ENCODE measurements at places on chromosomes 6 and 20.

- no peak for DNase-seq
Observed at GRCh38 chr20:16115911-16116552, 457.2 kb downstream of the KIF16B start.

DNA sequence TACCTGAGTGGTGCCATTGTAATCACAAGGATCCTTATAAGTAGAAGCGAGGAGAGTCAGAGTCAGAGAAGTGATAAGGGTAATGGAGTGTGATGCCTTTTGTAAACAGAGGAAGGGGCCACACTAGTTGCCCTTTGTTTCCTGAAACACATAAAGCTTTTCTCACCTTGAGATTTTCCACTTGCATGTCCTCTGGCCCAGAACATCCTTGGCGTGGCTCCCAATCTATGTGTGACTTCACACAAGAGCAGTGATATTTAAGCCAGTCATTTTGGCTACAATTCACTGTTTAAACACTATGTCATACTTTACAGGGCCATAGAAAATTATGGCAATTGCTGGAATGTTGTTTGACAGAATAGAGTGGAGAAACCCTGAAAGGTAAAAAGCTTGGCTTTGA lies 121.2 kb upstream of the BTN3A2 start:
- no peak for DNase-seq

- no peak for DNase-seq
Observed at GRCh38 chr6:123745895-123746294, 57.8 kb upstream of the NKAIN2 start.

DNA sequence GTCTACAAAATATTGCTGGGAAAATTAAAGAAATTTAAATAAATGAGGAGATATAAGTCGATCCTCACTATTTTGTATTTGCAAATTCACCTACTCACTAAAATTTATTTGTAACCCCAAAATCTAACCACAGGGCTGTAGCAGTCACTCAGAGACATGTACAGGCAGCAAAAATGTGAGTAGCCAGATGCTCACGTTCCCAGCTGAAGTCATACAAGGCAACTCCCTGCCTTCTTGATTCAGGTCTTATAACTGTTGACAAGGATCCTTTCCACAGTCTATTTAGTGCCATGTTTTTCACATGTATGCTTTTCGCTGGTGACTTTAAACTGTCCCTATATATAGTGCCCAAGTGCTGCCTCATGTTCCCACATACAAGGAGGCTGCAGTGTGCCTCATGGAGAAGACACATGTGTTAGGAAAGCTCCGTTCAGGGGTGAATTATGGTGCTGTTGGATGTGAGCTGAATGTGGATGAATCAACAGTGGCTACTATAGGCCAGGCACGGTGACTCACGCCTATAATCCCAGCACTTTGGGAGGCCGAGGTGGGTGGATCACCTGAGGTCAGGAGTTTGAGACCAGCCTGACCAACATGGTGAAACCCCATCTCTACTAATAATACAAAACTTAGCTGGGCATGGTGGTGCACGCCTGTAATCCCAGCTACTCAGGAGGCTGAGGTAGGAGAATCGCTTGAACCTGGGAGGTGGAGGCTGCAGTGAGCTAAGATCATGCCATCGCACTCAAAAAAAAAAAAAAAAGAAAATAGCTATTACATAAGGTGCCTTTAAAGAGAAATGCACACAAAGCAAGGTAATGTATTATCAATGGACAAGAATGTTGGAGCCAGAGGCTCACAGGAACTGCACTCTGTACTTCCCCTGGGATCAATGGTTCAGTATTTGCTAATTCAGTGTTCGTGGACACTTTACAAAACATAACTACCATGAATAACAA lies 55.3 kb downstream of the STK35 start:
- DNase-seq, result no peak

GRCh38 chr6:97322811-97323210 lies 39.8 kb upstream of the MMS22L start:
- no peak for DNase-seq

DNA sequence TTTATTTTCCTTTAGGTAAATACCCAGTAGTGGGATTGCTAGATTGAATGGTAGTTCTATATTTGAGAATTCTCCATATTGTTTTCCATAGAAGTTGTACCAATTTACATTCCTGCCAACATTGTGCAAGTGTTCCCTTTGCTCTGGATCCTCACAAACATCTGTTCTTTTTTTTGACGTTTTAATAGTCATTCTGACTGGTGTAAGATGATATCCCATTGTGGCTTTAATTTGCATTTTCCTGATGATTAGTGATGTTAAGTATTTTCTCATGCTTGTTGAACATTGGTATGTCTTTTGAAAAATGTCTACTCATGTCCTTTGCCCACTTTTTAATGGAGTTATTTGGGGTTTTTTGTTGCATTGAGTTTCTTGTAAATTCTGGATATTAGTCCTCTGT lies 85.6 kb downstream of the UBE3D start:
- DNase-seq, result peak; percentile 70

DNA sequence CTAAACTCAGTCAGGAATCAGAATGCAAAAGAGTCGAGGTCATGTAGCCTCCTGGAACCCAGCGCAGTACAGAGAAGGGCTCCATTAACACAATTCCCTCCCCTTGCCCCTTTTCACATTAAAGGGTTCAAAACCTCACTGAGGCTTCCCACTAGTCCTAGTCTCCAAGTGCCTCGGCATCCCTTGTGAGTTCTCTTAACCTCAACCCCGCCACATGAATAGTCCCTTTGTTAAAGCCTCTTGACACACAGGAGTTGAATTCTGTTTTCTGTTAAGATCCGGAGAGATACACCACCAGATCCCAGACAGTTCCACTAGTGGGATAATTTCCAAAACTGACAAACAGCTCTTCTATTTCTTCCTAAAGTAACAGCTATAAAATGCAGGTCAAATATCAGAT lies 17.8 kb downstream of the PTPRT start:
- no peak for DNase-seq

DNA sequence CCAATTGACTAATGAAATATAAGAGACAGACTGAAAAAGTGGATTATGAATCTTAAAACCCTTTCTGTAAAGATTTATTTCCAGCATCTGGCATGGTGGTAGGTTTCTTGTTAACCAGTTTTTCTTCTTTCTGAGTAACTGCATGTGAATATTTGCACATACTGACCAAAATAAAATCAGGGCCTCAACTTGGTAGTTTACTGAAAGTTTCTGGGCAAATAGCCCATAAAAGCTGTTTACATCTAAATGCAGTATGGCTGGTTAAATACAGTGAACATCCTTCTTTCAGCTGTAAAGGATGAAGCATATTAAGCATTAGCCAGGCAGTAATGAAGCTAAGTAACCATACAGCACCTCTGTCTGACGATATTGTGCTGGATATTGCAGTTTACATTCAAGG lies 83.6 kb upstream of the EYS start:
- no peak for DNase-seq

- DNase-seq, result no peak
Observed at GRCh38 chr20:57664924-57665588, 44.8 kb downstream of the PMEPA1 start.

DNA sequence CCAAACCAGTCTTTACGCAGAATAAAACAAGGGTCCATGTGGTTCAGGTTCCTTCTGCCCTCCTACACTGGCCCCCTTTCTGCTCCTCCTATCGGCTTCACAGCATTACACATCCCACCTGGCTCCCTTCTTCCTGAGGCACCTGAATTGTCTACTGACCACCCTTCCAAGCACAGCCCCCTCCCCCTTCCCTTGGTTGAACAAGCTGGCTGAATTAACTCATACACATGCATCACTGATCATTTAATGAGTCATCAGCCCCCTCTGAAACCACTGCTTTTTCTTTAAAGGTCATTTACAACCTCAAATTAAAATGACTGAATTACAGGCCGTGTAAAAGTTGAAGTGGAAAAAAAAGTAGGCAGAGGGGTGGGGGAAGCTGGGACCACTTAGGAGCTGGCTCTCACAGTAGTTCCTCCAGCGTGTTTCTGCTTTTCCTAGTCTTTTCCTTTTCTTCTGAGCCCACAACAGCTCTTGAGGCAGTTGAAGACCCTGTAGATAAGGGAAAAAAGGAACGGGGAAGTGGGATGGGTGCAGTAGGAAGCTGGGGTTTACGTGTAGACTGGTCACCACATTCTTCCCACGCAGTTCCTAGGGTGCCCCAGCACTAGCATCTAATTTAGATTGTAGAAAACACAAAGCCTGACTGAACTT lies 67.6 kb downstream of the FYN start:
- peak; percentile 25 for DNase-seq

GRCh38 chr20:1325173-1326030 lies 3.5 kb downstream of the SDCBP2 start:
- DNase-seq, result peak; percentile 94

DNA sequence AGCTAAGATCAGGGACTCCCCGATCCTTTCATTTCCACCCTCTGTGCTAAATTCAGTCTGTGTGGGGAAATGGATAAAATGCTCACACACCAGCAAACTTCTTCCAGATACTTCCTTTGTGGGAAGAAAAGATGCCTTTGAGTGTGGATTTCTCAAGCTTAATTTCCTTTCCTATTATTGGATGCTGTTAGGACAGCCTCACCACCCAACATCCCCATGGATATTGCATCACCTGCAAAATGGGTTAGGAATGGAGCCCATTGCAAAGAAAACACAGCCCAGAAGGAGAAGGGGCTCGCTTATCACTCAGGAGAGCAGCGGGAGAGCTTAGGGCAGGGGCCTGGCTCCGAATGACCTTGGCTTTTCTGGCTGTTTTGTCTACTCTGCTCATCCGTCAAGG lies 272.2 kb downstream of the CDC5L start:
- no peak for DNase-seq

DNA sequence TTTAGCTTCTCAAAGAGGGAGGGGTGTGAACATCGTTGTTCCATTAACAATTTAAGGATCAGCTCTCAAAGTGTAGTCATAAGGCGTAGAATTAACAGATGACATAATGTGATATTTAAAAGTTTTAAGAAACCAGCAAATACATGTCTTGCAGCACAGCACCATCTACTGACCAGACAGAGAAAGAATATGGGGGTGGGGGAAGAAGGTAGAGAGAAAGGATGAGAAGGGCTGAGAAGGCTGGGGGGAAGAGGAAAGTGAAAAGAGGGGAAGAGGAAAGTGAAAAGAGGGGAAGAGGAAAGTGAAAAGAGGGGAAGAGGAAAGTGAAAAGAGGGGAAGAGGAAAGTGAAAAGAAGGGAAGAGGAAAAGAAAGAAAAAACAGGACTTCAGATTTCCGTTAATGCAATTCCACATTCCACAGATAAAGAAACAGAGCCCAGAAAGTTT lies 80.9 kb downstream of the HAO1 start:
- DNase-seq, result no peak

GRCh38 chr20:63376283-63377250 lies 15.4 kb upstream of the CHRNA4 start:
- DNase-seq, result no peak

- no peak for DNase-seq
Observed at GRCh38 chr20:18705490-18705889, 108.1 kb upstream of the SCP2D1 start.

DNA sequence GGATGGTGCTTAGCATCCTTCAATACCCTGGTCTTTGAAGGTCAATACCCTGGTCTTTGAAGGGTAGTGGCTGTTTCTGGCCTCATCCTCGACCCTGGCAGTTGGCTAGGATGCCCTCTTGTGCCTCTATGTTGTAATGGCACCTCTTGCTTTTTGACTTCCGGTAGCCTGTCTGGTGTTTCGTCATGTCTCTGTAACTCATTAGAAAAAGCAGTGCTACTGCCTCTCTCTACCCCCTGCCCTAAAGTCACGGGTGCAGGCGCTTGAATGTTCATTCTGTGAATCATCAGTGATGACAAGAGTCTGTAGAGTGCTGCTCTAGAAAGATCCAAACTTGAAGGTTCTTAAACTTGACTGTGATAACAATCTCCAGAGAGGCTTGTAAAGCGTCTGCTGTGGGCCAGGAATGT lies 28.3 kb downstream of the RSPO4 start:
- no peak for DNase-seq

GRCh38 chr20:31712564-31713311 lies 9.9 kb downstream of the BCL2L1 start:
- no peak for DNase-seq
